ENCODE measurements at places on chromosomes 4 and X. TPM values are rescaled to one million over a fixed set of nuclear protein-coding genes. Genes with fewer than 3 reads are reported as not detected.

The ATOH1 gene
- total RNA-seq: not detected

The TCP11X2 gene
- not detected for total RNA-seq

The FGFR3 gene
- 0.37 TPM for total RNA-seq

The KCTD8 gene
- total RNA-seq: not detected

GRCh38 chr4:67632492-67632891, 68.5 kb downstream of the UBA6 start:
- DNase-seq: no peak
- H3K4me1 ChIP-seq: peaks cover 2% of the 10 kb centered on the region
- no peaks in the 10 kb centered on the region for H3K27me3 ChIP-seq
- H3K4me3 ChIP-seq: no peak overlapping the region
- H3K36me3 ChIP-seq: peaks cover 41% of the 10 kb centered on the region
- H3K27ac ChIP-seq: no peak overlapping the region

GRCh38 chr4:153573881-153574802, 108.0 kb downstream of the TMEM131L start:
- H3K36me3 ChIP-seq: peaks cover 35% of the 10 kb centered on the region
- peak; percentile 83 for DNase-seq
- H3K27ac ChIP-seq: peak overlapping the region; percentile 75
- no peaks in the 10 kb centered on the region for H3K27me3 ChIP-seq
- H3K4me3 ChIP-seq: no peak overlapping the region

DNA sequence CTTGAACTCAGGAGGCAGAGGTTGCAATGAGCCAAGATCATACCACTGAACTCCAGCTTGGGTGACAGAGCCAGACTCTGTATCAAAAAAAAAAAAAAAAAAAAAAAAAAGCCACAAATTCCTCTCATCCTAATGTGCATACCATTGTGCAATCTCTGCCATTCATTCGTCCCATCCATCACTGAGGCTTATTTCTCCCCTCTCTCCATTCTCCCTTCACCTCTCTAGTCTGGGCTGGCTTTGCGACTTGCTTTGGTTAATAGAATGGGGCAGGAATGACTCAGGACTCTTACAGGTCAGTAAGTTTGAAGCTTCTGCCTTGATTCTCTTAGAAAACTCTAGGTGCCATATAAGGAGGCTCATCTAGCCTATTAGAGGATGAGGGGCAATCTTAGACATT, 60.3 kb upstream of the DDX3X start:
- no peak for DNase-seq
- no peak overlapping the region for H3K4me3 ChIP-seq
- no peaks in the 10 kb centered on the region for H3K36me3 ChIP-seq

DNA sequence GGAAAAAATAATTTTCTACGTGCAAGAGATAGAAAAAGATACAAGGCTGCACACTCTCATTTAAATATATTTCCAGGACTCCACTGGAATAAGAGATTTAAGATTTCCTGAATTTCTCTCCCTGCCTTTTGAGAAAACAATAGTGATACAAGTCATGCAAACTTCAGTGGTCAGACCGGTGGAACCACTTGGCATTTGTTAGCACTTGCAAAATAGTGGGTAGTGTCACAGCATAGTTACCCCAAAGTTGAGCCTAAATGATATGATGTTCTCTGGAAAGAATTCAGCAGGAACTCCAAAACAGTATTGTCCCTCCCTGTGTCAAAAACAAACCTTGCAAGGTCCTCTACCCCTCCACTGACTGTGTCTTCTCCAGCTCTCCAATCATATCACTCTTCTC, 102.3 kb downstream of the ANKRD50 start:
- no peak for DNase-seq
- H3K4me3 ChIP-seq: no peak overlapping the region
- H3K27ac ChIP-seq: no peak overlapping the region
- H3K36me3 ChIP-seq: no peaks in the 10 kb centered on the region
- H3K27me3 ChIP-seq: no peaks in the 10 kb centered on the region
- H3K4me1 ChIP-seq: no peaks in the 10 kb centered on the region

- no peaks in the 10 kb centered on the region for H3K27me3 ChIP-seq
- no peak overlapping the region for H3K27ac ChIP-seq
- H3K36me3 ChIP-seq: no peaks in the 10 kb centered on the region
- no peak overlapping the region for H3K4me3 ChIP-seq
- no peak for DNase-seq
These were observed 9.5 kb downstream of the PNMA6F start for GRCh38 chrX:153312041-153312440.

DNA sequence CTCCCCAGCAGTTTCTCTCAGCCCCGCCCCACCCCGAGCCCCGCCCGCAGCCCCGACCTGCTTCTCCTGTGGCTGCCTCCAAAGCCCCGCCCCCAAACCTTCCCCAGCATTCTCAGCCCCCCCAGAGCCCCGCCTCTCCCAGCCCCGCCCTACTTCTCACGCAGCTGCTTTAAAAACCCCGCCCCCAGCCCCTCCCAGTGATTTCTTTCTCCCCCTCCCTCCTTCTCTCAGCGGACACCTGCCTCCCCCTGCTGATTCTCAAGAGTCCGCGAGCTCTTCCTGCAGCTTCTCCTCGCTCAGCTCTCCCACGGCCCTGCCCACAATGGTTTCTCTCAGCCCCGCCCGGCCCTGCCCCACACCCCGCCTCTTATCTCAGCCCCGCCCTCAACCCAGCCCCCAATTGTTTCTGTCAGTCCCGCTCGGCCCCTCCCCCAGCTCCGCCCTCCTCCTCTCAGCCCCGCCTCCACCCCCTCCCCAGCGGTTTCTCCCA, 636 bp upstream of the EOLA1 start:
- peak; percentile 93 for DNase-seq
- peaks cover 10% of the 10 kb centered on the region for H3K4me1 ChIP-seq
- H3K4me3 ChIP-seq: peak overlapping the region; percentile 83
- H3K27ac ChIP-seq: peak overlapping the region; percentile 97
- H3K27me3 ChIP-seq: no peaks in the 10 kb centered on the region

DNA sequence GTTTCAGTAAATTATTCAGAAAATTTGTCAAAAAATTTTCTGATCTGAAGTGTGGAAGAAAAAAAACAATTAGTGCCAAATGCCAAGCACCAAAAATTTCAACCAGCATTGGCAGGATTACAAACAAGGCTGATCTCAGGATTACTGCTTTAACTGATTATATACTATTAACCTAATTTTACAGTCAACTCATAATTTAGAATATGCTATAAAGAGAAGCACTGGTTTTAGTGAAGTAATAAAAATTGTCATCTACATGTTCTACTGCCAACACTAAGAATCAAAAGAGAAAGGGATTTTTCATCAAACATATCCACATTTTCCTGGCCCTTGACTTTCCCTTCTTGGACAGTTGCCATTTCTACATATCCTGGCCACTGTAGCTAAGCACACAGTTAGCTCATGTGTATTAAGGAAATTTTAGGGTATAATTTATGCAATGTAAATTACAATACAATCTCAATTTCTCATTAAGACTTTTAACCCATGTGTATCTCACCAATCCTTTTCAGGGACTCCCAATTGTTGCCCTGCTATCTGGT, 33.8 kb downstream of the THOC2 start:
- no peak for DNase-seq
- H3K4me3 ChIP-seq: no peak overlapping the region
- H3K4me1 ChIP-seq: peaks cover 2% of the 10 kb centered on the region
- no peaks in the 10 kb centered on the region for H3K36me3 ChIP-seq
- H3K27ac ChIP-seq: no peak overlapping the region

- H3K36me3 ChIP-seq: no peaks in the 10 kb centered on the region
- no peak overlapping the region for H3K27ac ChIP-seq
- DNase-seq: no peak
- H3K4me1 ChIP-seq: no peaks in the 10 kb centered on the region
- no peak overlapping the region for H3K4me3 ChIP-seq
These were observed 136.5 kb upstream of the GALNTL6 start for GRCh38 chr4:171676555-171677215.

DNA sequence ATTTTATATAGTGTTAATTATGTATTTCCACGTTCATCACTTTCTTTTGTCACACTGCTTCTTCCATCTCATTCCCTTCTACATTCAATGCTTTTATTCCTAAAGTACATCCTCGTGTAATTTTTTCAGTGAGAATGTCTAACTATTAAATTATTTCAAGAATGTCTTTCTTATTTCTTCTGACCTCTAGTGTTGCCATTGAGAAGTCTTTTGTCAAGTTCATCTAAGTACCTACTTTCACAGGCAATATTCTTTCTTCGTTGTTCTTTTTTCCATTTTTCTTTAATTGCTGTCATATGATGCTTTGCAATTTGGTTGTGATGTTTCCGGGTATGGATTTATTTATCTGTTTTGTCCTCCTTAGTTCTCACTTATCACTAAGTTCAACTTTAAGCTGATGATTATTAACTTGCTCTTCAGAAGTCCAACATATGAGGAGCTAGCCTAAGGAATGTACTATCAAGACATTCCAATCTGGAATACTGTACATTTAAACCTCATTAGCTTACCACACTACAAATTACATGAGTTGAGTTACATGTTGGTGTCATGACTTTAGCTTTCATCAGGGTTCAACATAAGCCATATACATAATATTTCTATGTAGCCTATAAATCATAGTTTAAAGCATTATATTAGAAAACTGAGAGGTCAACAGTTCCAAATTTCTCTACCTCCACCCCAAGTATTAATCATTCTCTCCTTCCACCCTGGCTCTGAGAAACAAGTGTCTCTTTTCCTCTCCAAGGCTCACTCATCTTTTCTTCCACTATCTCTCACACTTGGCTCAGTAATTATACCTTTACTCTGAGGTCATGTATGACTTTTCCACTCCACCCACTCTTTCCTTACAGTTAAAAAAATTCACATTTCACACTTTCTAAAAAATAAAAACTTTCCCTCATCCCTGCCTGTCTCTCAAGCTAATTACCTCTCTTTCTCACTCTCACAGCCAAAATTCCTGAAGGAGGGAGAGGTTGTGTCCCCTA, 81.5 kb downstream of the COX18 start:
- H3K4me3 ChIP-seq: no peak overlapping the region
- no peaks in the 10 kb centered on the region for H3K36me3 ChIP-seq
- DNase-seq: no peak
- no peaks in the 10 kb centered on the region for H3K4me1 ChIP-seq
- H3K27me3 ChIP-seq: peaks cover 4% of the 10 kb centered on the region

DNA sequence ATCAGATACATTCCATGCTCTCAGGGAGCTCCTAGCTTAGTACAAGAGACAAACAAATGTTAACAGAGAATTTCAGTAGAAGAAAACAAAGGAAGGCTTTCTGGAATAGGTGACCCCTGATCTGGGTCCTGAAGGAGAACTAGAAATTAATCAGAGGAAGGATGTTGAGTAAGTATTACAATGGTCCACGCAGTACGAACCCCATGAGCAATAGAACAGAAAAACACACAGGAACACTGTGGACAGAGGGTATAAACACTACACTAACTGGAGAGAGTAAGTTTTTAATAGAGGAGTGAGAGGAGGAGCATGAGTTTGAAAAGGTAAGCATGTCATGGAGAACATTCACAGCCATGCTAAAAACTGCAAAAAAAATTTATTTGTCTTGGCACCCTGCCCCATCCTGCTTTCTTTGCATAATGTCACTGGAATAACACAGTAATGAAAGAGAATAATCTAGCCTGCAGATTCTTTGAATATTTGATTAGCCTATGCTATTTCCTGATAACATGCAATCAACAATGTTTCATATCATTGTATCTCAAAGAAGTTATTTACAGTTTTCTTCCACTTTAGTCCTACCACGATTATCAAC, 140.3 kb upstream of the ZXDB start:
- H3K4me3 ChIP-seq: no peak overlapping the region
- no peak overlapping the region for H3K27ac ChIP-seq

- peak within 1 kb of the TSS; percentile 99 for H3K27ac ChIP-seq
- H3K4me3 ChIP-seq: peak within 1 kb of the TSS; percentile 90
- DNase-seq: peak; percentile 91
- peaks cover 39% of the 10 kb centered on the region for H3K4me1 ChIP-seq
- H3K27me3 ChIP-seq: no peaks in the 10 kb centered on the region
These were observed at the start of gene NSD2 for GRCh38 chr4:1870578-1871443. Gene NSD2, plus strand, starts transcription at chr4:1871393. Its CDS starts 29,262 bp downstream, at chr4:1900655.

DNA sequence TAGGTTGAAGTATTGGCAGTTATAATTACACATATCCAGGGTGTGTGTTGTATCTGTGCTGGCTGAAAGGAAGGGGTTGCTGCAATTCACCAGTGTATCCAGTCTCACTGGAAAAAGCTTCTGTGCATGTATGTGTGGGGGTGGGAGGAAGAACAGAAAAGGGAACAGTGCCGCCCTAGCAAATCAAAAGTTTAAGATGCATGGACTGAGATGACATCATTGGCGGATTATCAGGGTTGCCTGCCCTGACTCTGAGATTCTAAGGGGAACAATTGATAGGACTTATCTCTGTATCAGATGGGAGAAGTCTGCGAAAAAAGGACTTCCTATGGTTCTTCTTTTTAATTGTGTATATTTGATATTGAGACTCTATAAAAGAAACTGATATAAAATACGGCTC, 3.5 kb downstream of the SLC25A43 start:
- H3K36me3 ChIP-seq: no peaks in the 10 kb centered on the region
- H3K27ac ChIP-seq: no peak overlapping the region
- H3K4me3 ChIP-seq: no peak overlapping the region
- H3K27me3 ChIP-seq: no peaks in the 10 kb centered on the region
- peaks cover 17% of the 10 kb centered on the region for H3K4me1 ChIP-seq

- no peaks in the 10 kb centered on the region for H3K27me3 ChIP-seq
- no peak for DNase-seq
- H3K36me3 ChIP-seq: no peaks in the 10 kb centered on the region
- H3K27ac ChIP-seq: no peak overlapping the region
- no peaks in the 10 kb centered on the region for H3K4me1 ChIP-seq
These were observed 291.7 kb downstream of the FBXO8 start for GRCh38 chr4:173991814-173992213.

GRCh38 chr4:76654791-76655190, 219.8 kb downstream of the SHROOM3 start:
- no peak overlapping the region for H3K4me3 ChIP-seq
- H3K27me3 ChIP-seq: peaks cover 10% of the 10 kb centered on the region
- no peaks in the 10 kb centered on the region for H3K4me1 ChIP-seq

DNA sequence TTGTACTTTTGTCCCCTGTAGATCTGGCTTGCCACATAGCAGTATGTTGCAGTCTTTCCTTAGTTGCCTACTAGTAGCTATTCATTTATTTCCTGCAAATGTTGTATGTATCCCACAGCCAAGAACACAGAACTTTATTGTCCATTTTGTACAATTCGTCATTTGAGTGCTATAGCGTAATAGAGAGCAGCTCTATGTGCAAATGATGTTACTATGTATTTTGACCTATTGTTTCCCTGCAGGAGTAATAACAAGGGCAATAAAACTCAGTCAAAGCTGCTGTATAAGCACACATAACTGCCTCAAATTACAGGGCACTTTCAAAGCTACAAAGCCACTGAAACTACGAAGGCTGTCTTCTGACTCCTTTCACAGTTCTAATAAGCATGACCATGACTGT, 48.1 kb downstream of the NRK start:
- no peak overlapping the region for H3K27ac ChIP-seq
- DNase-seq: no peak
- H3K4me1 ChIP-seq: no peaks in the 10 kb centered on the region
